Eye (tissue), 1 donor: ENCODE measurements at places on chromosomes 7 and 10.

- DNase-seq = peak; percentile 65
Measured at GRCh38 chr10:102310361-102311024, 65.2 kb downstream of the GBF1 start.

- DNase-seq = peak; percentile 24
Measured at GRCh38 chr7:13032576-13032975, 345.1 kb downstream of the ARL4A start.

GRCh38 chr7:11616466-11616865 lies 215.5 kb downstream of the THSD7A start:
- no peak for DNase-seq

DNA sequence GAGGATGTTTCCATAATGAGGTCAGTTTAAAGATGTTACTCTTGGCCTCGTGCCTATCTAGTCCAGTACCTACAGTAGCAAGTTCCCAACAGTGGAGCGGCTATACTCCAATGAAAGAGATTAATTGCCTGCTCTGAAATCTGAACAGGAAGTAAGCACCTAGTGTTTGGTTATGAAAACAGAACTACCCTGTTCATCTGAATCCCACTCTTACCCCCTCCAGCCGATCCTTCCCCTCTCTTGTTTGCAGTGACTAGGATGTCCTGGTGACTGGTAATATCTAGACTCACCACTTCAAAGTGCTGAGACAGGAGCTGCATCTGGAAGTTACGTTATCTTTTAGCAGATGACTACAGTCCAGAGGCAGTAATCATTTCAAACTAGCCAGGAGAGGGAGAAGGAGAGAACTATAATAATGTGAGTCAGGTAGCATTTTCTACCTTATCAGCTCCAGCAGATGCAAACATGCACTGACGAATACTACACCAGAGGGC lies 666.7 kb upstream of the NRP1 start:
- DNase-seq = no peak

DNA sequence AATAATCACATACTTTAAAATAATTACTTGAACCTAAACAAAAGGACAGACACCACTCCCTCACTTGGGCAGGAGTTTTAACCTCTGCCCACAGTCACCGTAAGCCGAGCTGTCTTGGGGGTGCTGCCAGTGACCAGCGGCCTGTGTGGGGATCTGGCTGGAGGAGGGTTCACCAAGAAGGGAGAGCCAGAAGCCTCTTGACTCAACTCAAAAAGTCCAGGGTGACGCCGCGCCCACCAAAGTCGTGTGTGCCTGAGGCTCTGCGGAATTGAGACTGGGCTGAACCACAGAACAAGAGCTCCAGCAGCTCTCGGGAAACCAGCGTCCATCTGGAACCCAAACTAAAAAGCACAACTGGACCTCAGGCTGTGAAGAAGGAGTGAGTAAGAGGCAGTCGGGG lies 35.8 kb downstream of the ZFAND2A start:
- DNase-seq = no peak

GRCh38 chr10:111432588-111432987 lies 355.8 kb downstream of the ADRA2A start:
- DNase-seq = no peak

- no peak for DNase-seq
Measured at GRCh38 chr10:69348816-69349541, 67.7 kb downstream of the TACR2 start.

GRCh38 chr7:138460649-138461607 lies 869 bp downstream of the TRIM24 start:
- DNase-seq = peak; percentile 85

GRCh38 chr7:132407764-132408163 lies 168.5 kb downstream of the PLXNA4 start:
- peak; percentile 55 for DNase-seq

DNA sequence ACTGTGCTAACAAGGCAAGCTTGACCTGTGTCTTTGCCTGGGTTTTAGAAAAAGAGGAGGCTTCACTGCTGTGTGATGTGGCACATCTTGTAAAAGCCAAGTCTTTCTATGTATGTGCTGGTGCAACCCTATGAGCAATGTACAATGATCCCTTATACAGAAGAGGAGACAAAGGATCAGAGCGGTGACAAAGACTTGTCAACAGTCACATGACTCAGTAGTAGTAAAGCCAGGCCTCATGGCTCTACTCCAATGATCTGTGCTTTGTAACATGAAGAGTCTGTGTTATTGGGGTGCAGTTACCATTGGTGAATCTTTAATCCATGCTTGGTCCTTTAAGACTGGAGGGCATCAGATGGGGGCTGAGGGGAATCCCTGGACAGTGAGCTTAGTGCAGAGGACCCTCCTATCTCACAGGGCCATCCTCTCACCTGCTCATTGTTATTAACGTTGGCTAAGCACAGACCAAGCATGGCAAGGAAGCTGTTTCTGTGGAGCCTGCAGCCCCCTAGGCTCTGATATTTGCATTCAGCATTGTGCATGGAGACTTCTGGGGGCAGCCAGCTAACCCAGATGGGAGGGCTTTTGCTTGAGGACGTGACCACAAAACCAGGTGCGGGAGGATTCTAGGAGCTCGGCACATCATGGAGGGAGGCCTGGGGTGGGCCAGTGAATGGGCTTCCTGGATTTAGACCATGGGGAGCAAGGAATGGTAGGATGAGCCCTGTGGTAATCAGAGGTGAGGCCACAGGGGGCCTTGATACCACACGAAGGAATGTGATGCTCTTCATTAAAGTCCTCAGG lies 308.8 kb upstream of the ZNF32 start:
- DNase-seq = no peak

DNA sequence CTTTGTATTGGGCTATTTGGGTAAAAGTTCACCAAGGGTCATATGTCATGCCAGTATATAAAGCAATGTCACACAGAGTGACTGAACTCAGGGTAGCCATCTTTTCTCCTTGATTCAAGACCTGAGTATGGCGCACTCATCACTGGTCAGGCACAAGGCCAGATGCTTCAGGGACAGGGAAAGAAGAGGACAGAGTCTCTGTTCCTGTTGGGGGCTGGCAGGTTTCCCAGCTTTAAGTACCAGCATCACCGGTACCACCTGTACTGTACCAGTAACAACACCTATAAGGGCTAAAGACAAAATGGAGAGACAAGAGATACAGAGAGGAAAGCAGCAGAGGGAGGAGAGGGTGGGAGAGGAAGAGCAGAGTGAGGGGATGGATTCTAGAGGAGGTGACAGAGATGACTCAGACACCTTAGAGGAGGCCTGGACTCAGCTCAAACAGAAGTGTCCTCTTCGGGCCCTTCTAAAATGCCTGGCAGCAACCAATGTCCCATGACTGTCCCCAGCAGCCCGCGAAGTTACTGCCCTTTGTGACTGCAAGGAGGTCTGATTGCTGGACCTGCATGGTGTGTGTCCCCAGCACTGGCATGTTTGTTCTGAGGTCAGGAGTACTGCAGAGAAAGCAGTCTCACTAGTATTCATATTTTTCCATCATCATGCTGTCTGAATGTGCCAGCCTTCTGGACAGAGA lies 191.3 kb downstream of the MYOF start:
- no peak for DNase-seq

- DNase-seq = no peak
Measured at GRCh38 chr7:66143876-66144332, 29.3 kb downstream of the CRCP start.

DNA sequence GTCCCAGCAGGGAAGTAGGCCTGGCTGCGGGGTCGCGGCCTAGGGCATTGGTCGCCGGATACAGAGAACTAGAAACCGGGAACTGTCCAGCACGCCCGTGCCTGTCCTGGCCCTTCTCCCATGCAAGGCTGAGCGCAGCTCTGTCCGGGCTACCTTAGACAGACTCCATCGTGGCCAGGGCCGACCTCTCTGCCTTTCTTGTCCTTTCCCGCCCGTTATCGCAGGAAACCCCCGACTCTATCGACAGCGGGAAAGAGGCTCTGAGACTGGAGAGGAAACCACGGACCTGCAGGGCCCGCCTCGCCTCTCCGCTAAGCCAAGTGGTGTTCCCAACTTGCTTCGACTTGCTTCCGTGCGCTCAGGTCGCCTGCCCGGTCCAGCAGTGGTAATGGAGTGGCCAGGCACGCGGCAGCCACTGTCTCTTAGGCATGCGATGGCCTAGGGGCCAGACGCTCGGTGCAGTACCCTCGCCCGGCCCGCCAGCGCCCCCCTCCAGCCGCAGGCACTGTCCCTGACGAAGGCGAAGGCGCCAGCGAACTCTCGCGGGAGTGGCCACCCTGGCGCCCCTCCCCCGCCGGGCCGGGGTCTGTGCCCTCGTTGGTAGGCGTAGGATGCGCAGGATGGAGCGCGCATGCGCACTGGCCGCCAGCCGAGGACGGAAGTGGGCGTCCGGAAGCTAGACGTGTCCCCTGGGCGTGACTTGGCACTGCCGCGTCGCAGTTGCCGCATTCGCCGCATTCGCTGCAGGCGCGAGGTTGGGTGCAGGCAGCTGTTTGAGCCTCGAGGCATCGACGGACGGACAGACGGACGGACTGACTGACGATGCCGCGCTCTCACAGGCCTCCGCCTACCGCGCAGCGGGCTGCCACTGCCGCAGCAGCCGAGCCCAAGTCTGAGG lies 54.4 kb downstream of the MCMBP start:
- DNase-seq = peak; percentile 96

- no peak for DNase-seq
Measured at GRCh38 chr10:125101581-125101980, 58.8 kb downstream of the CTBP2 start.

- peak; percentile 20 for DNase-seq
Measured at GRCh38 chr7:96424411-96424810, 102.5 kb upstream of the SLC25A13 start.

DNA sequence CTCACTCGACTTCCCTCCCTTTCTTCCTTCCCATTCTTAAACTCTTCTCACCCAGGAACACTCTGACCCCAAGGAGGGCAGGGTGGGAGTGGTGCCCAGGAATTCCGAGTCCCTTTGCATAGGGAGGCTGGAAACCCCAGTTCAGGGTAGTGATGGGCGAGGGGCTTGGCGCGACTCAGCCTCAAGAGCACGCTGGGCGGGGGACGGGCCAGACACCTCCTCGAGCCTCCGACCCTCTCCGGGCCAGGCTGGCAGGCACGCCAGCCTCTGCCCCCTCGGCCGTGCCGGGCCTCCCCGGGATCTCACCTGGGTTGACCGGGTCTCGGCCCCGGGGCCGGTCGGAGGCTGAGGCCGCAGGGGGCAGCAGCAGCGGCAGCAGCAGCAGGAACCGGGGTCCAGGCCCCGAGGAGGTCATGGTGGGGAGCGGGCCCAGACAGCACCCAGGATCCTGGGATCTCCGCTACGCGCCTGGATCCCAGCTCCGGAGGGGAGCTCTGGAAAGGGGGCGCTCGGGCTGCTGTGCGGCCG lies 457 bp downstream of the PLOD3 start:
- DNase-seq = peak; percentile 43

- no peak for DNase-seq
Measured at GRCh38 chr7:27173511-27173955, 587 bp downstream of the HOXA10 start.

GRCh38 chr10:18233775-18234174 lies 93.6 kb downstream of the CACNB2 start:
- DNase-seq = peak; percentile 31

GRCh38 chr10:67819768-67820204 lies 18.2 kb downstream of the DNAJC12 start:
- no peak for DNase-seq

DNA sequence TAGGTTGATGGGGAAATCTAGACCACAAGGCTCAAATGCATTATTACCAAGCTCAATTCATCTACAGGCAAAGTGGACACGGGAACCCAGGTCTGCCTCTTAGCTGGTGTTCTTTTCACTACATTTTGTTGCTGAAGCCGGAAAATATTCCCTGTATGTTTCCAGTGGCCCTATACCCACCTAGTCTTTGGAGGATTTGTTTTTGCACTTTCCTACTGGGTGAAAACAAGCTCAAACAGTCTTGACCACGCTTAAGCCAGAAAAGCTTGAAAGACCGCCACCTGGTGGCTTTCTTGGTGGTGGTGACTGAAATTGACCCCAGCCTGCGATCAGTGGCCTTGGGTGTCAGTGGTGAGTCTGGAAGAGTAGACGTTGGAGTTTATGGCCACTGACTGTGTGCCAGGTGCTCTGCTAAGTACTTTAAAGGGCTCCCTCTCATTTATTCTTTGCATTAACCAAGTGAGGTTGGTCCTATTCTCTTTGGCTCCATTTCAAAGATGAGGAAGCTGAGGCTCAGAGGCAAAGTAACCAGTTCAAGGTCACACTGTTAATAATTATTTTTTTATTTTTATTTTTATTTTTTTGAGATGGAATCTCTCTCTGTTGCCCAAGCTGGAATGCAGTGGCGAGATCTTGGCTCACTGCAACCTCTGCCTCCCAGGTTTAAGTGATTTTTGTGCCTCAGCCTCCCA lies 11.1 kb upstream of the CRTAC1 start:
- peak; percentile 89 for DNase-seq
